ENCODE measurements at places on chromosomes 7 and 10. TPM values are rescaled to one million over a fixed set of nuclear protein-coding genes. Genes with fewer than 3 reads are reported as not detected.

CLCN1 gene
- total RNA-seq = not detected

EPHA1 gene
- total RNA-seq = 61.2 TPM

DNA sequence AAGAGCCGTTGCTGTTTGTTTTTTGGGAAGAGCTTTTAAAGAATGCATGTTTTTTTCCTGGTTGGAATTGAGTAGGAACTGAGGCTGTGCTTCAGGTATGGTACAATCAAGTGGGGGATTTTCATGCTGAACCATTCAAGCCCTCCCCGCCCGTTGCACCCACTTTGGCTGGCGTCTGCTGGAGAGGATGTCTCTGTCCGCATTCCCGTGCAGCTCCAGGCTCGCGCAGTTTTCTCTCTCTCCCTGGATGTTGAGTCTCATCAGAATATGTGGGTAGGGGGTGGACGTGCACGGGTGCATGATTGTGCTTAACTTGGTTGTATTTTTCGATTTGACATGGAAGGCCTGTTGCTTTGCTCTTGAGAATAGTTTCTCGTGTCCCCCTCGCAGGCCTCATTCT lies 31.6 kb downstream of the PFKFB3 start:
- H3K4me1 ChIP-seq = no peaks in the 10 kb centered on the region
- H3K27me3 ChIP-seq = no peaks in the 10 kb centered on the region
- H3K27ac ChIP-seq = no peak overlapping the region
- DNase-seq = no peak

- no peaks in the 10 kb centered on the region for H3K27me3 ChIP-seq
- no peak overlapping the region for H3K4me3 ChIP-seq
- no peak overlapping the region for H3K27ac ChIP-seq
- no peak for DNase-seq
- no peaks in the 10 kb centered on the region for H3K36me3 ChIP-seq
Measured at GRCh38 chr10:29714096-29714874, 79.5 kb upstream of the SVIL start.

- H3K4me1 ChIP-seq = no peaks in the 10 kb centered on the region
- H3K27me3 ChIP-seq = no peaks in the 10 kb centered on the region
- no peaks in the 10 kb centered on the region for H3K36me3 ChIP-seq
Measured at GRCh38 chr7:45626441-45627430, 52.6 kb downstream of the ADCY1 start.

DNA sequence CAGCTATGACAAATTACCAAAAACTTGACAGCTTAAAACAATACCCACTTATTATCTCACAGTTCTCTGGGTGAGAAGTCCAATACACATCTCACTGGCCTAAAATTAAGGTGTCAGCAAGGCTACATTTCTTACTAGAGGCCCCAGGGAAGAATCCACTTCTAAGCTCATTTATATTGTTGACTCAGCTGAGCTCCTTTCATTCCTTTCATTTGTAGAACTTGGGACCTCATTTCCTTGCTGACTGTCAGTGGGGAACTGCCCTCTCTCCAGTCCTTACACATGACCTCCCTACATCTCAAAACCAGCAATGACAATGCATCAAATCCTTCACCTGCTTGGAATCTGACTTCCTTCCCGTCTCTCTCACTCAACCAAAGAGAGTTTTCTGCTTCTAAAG lies 240.3 kb downstream of the IPMK start:
- no peak overlapping the region for H3K27ac ChIP-seq
- H3K36me3 ChIP-seq = no peaks in the 10 kb centered on the region
- no peak overlapping the region for H3K4me3 ChIP-seq
- no peaks in the 10 kb centered on the region for H3K4me1 ChIP-seq
- DNase-seq = no peak
- no peaks in the 10 kb centered on the region for H3K27me3 ChIP-seq

- no peak overlapping the region for H3K27ac ChIP-seq
- no peak overlapping the region for H3K4me3 ChIP-seq
- H3K27me3 ChIP-seq = no peaks in the 10 kb centered on the region
- H3K4me1 ChIP-seq = no peaks in the 10 kb centered on the region
Measured at GRCh38 chr7:155450970-155451801, 6.7 kb upstream of the EN2 start.

DNA sequence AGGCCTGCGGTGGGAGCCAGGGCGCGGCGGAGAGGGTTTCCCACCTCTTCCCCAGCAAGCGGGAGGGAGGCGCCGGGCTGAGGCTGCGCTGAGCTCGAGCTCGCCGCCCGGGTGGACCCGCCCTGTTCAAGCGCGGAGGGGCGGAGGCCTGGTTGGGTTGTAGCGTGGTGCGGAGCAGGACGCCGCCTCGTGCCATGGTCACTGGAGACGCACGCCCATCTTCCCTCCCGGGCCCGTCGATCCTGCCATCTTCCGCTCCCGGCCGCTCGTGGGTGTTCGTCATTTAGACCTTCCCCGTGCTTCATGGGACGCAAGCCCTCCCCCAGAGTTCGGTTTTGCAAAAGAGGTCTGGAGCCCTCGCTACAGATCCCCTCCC lies 9.3 kb upstream of the EN2 start:
- H3K4me3 ChIP-seq = no peak overlapping the region
- H3K27ac ChIP-seq = no peak overlapping the region
- no peak for DNase-seq
- H3K4me1 ChIP-seq = no peaks in the 10 kb centered on the region
- no peaks in the 10 kb centered on the region for H3K27me3 ChIP-seq

LIPN gene
- total RNA-seq = 5.1 TPM

GRCh38 chr10:119535305-119535704 lies 7.2 kb downstream of the RGS10 start:
- no peaks in the 10 kb centered on the region for H3K36me3 ChIP-seq
- peaks cover 18% of the 10 kb centered on the region for H3K4me1 ChIP-seq
- peak overlapping the region; percentile 89 for H3K27ac ChIP-seq
- H3K27me3 ChIP-seq = no peaks in the 10 kb centered on the region

SPDYE11 gene
- total RNA-seq = not detected

DNA sequence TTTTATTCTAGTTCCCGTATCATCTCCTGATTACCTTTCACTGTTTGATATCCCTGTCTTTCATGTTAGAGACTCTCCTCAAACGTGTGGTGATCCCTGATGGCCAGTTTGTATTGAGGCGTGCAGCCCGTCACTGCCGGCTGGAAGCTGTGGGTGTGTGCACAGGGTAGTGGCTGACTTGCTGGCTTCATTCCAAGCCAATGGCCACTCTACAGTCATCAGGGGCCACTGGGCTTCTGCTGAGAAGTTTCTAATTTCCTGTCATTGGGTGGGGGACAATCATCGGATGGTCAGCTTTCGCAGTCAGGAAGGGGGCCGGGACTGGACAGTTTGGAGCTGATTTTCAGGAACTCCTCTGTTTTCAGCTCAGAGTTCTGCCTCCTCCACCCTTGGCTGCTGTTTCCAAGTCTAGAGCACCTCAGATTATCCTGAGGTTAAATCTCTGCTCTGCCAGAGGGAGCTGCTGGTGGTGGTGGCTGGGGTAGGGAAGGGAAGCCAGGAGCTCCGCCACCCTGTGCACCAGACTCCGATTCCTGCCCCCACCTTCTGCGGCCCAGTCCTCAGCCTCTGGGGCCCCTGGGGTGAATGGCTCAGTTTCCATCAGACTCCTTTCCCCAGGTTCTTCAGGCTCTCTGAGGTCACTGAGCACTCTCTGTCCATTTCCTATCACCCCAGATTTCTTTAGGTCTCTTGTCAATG lies 34.9 kb downstream of the BAIAP2L1 start:
- no peak overlapping the region for H3K27ac ChIP-seq
- no peaks in the 10 kb centered on the region for H3K36me3 ChIP-seq
- H3K27me3 ChIP-seq = no peaks in the 10 kb centered on the region
- H3K4me3 ChIP-seq = no peak overlapping the region

ABLIM1 gene
- total RNA-seq = 183 TPM

DNA sequence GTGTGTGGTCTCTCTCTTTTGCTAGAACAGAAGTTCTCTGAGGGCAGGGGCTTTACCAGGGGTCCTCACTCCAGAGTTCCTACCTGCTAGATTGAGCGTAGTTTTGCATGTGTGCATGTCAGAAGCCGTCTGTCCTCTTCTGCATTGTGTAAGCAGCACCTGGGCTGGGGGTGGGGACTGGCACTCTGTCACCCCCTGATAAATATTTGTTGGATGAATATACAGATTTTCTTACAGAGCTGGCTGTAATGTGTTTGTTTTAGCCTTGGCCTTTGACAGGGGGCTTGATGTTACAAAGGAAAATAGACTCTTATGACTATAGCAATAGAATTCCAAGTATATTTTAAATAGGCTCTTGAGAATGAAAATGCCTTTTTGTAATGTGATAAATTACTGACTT lies 46.6 kb downstream of the WDR37 start:
- no peak overlapping the region for H3K27ac ChIP-seq
- H3K27me3 ChIP-seq = no peaks in the 10 kb centered on the region
- H3K4me1 ChIP-seq = no peaks in the 10 kb centered on the region
- no peak for DNase-seq

DNA sequence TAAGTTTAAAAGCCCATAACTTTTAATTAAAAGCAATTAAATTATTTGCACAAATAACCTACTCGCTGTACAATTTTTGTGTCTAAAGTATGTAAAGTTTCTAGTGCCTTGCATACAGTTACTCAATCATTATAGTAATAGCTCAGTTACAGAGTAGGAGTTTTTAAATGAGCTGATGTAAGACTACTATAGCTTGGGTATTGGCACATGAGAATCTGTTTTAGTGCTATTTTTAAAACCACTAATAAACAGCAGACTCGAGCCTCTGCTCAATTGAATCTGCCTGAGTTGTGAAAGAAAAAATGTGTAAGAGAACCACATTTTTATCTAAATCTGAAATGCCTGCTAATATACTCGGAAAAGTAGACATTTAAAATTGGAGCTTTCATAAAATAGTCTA lies 31.1 kb downstream of the CTNNA3 start:
- no peaks in the 10 kb centered on the region for H3K4me1 ChIP-seq
- DNase-seq = no peak
- no peak overlapping the region for H3K27ac ChIP-seq
- H3K27me3 ChIP-seq = no peaks in the 10 kb centered on the region
- no peak overlapping the region for H3K4me3 ChIP-seq

GRCh38 chr10:63166742-63167258 lies 33.7 kb downstream of the NRBF2 start:
- no peaks in the 10 kb centered on the region for H3K36me3 ChIP-seq
- no peaks in the 10 kb centered on the region for H3K27me3 ChIP-seq
- no peaks in the 10 kb centered on the region for H3K4me1 ChIP-seq
- DNase-seq = no peak
- no peak overlapping the region for H3K27ac ChIP-seq

Data from naive thymus-derived CD4-positive, alpha-beta T cell (primary cell).